ENCODE measurements at places on chromosomes 12 and 14.

GRCh38 chr12:3207175-3207574 lies 130.0 kb downstream of the TSPAN9 start:
- DNase-seq: no peak

- no peak for DNase-seq
These were observed 18.4 kb upstream of the SRGAP1 start for GRCh38 chr12:63826006-63826585.

DNA sequence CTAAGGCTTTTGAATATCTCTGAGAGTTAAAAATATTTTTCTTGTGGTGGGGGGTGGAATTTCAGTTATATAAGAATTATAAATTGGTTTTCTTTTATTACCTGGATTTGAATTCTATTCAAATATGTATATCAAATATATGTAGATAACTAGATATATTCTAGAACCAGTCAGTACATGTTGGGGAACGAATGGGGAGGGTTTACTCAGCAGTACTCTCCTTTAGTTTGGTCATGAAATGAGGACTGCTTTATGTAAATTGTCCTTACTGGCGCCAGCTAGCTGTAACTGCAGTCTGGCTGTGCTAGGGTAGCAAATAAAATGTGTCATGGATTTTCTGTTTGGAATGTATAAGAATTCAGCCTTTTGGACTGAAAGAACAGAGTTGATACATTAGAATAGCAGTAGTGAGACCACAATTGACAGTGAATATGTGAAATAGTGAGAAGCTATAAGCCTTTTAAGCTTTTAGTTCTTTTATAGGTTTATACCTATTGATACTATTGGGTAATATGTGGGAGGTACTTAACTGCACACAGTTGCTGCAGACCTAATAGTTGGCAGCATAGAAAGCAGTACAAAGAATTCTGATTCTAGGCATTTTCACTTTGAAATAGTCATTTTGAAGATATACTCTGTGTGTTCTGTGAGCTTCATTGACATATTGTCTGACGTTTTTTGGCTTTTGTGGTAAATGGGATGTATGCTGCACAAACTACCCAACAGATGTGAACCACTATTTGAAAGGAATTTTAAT lies 29.0 kb downstream of the ATF7IP start:
- DNase-seq: no peak

DNA sequence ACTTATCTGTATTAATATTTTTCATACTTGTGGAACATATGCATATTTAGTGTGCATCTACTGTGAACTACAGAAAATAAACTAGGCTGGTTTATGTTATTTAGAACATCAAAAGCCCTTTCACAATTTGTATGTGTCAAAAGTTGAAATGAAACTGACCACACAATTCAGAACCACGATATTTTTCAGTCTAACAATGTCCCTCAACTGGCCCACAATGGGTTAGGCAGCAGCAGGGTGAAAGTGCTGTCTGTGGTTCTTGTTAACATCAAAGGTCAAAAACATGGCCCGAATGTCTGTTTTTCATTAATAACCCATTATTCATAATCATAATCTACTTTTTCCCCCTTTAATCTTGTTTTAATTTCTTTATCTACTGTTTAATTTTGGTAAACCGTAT lies 559.9 kb upstream of the ATP2B1 start:
- no peak for DNase-seq

DNA sequence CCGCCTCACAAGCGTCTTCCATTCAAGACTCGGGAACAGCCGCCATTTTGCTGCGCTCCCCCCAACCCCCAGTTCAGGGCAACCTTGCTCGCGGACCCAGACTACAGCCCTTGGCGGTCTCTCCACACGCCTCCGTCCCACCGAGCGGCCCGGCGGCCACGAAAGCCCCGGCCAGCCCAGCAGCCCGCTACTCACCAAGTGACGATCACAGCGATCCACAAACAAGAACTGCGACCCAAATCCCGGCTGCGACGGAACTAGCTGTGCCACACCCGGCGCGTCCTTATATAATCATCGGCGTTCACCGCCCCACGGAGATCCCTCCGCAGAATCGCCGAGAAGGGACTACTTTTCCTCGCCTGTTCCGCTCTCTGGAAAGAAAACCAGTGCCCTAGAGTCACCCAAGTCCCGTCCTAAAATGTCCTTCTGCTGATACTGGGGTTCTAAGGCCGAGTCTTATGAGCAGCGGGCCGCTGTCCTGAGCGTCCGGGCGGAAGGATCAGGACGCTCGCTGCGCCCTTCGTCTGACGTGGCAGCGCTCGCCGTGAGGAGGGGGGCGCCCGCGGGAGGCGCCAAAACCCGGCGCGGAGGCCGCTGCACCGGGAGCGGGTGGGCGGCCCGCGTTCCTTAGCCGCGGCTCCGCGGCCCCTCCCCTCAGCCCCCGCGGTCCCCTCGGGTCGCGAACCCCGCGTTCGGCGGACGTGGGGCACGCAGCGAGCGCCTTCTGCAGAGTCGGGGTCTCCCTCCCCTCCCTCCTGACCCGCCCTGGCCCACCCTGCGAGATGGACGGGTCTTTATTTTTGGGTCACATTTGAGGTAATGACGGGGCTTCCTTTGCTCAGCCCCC lies at the start of gene UBC:
UBC (minus strand) TSS at position 259 of the 847 bp plus-strand sequence. CDS start 879 bp downstream, outside the sequence.
- peak; percentile 89 for DNase-seq
